ENCODE measurements at places on chromosomes 11 and 22.

DNA sequence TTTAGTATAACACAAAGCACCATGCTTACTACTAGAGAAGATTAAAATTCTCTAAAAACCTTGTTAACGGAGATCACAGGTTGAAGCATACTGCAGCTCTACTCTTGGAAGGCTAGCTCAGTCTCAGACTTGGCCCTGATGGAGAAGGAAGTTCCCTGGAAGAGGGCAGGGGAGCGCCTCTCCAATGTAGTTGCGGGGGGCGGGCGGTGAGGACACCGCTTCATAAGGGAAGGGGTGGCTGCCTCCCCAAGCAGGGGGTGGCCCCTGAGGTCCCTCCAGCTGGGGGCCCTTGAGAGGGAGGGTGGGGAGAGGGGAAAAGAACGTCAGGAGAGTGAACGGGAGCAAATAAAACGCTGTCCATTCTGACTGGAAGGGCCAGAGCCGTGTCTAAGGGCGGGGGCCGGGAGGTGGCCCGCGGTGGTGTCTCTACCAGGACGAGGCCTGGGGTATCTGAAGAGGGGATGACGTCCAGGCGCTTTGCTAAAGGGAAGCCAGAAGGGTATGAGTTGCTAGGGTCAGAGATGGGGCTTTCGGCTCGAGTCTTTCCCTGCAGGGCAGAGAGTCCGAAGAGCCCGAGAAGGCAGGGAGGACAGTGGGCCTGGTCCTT is 553 bp upstream of the USP47 start:
- DNase-seq: no peak

DNA sequence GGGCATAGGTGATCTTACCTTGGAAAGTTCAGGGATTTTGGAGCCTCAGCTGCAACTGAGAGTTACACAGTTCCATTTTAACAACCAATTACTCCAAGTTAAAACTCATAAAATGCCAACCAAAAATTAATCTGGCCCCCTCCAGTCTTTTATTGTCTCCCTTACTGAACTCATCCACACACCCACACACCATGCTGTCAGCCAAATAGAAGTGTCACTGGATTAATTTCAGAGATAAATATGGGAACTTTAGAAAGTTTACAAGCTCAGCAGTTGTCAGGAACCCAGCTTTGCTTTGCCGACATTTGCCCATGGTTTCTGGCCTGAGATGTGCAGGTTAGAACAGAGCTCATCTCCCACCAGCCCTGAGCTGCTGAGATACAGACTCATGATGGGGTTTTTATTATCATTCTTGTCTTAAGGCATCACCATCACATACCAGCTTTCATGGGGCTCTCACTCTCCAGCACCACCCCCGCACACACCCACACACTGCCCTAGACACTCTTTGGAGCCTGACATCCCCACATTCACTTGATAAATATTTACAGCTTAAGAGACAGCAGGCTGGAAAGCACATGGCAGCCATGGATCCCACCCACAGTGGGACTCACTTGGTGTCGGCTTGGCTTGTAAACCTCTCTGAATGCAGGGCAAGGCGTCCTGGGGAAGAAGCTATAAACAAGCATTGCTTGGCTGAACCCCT is 23.7 kb upstream of the CTR9 start:
- no peak for DNase-seq

- no peak for DNase-seq
These were observed 107.1 kb upstream of the DDI1 start for GRCh38 chr11:103929170-103929903.

DNA sequence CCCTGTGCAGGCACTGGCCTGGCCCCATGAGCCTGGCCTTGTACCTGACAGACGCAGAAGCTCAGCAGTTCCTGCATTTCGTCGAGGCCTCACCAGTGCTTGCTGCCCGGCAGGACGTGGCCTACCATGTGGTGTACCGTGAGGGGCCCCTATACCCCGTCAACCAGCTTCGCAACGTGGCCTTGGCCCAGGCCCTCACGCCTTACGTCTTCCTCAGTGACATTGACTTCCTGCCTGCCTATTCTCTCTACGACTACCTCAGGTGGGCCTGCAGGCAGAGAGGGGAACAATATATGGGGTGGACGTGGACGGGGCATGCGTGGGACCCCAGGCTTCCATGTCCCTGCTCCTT is 4.9 kb downstream of the LARGE2 start:
- DNase-seq: no peak

DNA sequence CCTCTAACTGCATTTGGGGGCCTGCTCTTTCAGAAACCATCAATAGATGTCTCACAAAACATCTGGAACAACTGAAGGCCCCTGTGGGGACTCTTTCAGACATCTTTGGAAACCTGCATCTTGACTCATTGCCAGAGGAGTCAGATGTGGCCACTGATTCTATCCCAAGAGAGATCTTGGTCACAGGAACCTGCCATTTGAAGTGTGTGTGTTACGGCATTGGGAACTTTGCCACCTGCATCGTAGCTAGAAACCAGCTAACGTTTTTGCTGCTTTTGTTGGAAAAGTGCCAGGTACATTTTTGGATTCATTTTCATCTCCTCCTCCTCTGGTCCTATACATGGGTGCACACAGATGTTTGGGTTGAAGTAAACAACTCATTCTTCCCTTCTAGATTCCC is 4.3 kb downstream of the SRRD start:
- DNase-seq: no peak

GRCh38 chr22:28025866-28026575 is 107.0 kb upstream of the PITPNB start:
- no peak for DNase-seq

DNA sequence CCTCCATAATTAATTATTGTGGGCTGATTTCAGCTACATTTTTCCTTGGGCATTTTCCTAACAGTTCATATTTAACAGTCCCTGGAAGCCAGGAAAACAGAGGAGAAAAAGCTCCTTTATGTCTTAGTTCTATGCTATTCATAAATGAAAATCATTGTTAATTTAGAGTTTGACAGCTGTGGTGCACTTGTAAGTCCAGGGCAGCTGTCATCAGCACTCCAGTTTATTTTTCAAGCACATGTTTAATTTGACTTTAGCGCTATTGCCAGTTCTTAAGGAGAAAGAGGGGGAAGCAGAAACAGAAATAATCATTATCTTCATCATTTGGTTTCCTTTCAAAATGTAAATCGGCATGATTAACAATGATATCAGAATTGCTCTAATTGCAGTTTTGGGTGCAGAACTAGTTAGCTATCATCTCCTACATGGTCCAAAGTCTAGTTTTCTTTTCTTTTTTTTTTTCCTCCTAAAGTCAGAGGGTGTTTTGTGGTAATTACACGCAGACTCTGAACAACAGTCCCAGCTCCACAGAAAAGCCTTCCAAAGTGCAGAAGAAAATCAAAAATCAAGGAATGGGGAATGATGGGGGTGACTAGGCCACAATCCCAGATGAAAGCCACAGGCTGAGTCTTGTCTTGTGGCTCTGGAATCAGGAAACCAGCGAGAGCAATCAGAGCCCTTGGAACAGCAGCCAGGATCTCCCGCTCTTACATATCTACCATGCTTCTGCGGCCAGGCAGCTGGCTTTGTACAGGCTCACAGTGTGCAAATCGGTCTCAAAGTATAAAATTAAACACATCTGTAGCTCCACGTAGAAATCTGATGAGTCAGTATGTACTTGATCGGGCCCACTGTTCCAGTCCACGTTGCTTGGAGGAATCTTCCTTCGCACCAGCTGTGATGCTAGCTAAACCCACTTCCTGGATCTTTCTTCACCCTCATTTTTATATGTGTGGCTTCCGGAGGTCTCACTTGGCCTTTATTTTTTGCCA is 91.9 kb downstream of the SPON1 start:
- DNase-seq: no peak

GRCh38 chr11:37710031-37710430 is 1112.0 kb upstream of the RAG2 start:
- no peak for DNase-seq

DNA sequence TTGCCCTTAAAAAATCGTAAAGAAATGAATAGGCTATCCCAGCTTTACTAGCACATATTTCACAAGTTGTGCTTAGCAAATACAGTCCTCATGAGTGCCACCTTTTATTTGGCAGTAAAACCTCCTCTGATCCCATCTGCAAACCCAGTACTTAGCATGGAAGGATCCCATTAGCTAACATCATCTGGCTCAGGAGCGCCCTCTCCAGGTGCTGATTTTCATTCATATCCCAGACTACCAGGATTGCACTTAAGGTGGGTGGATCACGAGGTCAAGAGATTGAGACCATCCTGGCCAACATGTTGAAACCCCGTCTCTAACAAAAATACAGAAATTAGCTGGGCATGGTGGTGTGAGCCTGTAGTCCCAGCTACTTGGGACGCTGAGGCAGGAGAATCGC is 76.1 kb upstream of the PAX6 start:
- DNase-seq: no peak

GRCh38 chr11:123460012-123460700 is 30.1 kb downstream of the GRAMD1B start:
- DNase-seq: no peak

DNA sequence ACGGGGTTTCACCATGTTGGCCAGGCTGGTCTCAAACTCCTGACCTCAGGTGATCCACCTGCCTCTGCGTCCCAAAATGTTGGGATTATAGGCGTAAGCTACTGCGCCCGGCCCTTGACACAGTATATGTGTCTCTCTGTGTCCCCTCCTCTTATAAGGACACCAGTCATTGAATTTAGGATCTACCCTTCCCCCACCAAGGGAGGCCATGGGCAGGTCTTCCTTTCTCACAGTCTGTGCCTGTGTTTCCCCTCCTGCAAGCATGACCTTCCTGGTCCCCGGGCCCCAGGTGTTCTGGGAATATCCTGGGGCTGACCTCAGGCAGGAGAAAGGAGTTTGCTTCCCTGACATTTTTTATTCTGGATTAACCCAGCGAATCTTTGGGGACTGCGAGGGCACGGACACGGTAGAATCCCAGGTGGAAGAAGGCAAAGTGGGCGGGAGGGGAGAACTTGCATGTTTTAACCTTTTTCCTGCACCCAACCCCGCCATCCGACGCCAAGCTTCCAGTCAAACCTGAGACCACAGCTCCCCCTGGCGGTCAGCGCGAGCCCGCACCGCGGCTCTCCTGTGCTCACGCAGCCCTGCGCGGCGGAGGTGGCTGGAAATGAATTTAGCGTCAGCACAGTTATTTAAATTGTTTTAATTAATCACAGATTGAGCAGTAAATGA is 42.1 kb upstream of the ISX start:
- DNase-seq: peak; percentile 66
